Esophagus muscularis mucosa (tissue), 4 donors: ENCODE measurements at places on chromosomes 2 and 18. TPM values are rescaled to one million over a fixed set of nuclear protein-coding genes. Genes with fewer than 3 reads are reported as not detected.

CNTNAP5 gene
- total RNA-seq, result not detected

RNPEPL1 gene
- 135 TPM for total RNA-seq

IL1RL1 gene
- 4.3 TPM for total RNA-seq

IL1A gene
- total RNA-seq, result not detected

SELENOI gene
- total RNA-seq, result 11.2 TPM

CXCR4 gene
- 4.2 TPM for total RNA-seq

TUBA4B gene
- not detected for total RNA-seq

DNA sequence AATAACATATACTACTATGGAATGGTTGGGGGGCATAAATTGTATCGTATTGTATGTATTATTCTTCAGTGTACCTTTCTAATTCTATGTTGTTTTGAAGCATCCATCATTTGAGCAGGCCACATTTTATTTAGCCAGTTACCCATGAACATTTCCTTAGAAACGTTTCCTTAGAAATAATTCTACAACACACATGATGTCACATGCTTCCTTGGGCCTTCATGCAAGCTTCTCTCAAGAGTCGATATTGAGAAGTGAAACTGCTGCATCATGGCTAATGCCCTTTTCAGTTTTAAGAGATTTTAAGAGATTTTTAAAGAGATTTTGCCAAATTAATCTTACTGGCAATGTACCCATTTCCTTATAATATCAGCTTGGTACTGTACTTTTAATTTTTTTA is 63.9 kb downstream of the ALPK2 start:
- no peaks in the 10 kb centered on the region for H3K4me1 ChIP-seq
- no peaks in the 10 kb centered on the region for H3K27me3 ChIP-seq
- no peaks in the 10 kb centered on the region for H3K36me3 ChIP-seq
- no peak overlapping the region for H3K27ac ChIP-seq
- no peak overlapping the region for H3K4me3 ChIP-seq
- no peak for DNase-seq

DNA sequence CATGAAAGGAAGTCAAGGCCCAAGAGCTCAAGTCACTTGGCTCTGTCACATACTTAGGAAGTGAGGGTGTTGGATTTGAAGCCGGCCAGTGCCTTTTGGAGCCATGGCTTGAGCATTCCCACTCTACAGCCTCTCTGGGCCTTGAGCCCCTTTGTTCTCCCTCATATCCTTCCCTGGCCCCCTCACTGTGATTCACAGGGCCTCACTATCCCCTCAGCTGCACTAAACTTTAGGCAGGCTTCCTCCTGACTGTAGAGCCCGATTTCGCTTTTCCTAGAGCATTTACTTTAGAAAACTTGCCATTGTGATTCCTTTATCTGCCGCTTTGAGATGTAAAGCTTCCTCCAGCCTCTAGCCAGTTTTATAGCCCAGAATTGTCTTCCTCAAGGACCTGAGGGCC is 107.6 kb downstream of the FBXO15 start:
- no peak overlapping the region for H3K27ac ChIP-seq
- no peaks in the 10 kb centered on the region for H3K27me3 ChIP-seq
- no peaks in the 10 kb centered on the region for H3K36me3 ChIP-seq
- DNase-seq, result no peak
- H3K4me1 ChIP-seq, result no peaks in the 10 kb centered on the region
- H3K4me3 ChIP-seq, result no peak overlapping the region

GRCh38 chr2:21026479-21027282 is 17.2 kb downstream of the APOB start:
- H3K4me1 ChIP-seq, result peaks cover 7% of the 10 kb centered on the region
- H3K4me3 ChIP-seq, result no peak overlapping the region
- no peaks in the 10 kb centered on the region for H3K36me3 ChIP-seq
- H3K27ac ChIP-seq, result peak overlapping the region; percentile 56
- H3K27me3 ChIP-seq, result no peaks in the 10 kb centered on the region

DNA sequence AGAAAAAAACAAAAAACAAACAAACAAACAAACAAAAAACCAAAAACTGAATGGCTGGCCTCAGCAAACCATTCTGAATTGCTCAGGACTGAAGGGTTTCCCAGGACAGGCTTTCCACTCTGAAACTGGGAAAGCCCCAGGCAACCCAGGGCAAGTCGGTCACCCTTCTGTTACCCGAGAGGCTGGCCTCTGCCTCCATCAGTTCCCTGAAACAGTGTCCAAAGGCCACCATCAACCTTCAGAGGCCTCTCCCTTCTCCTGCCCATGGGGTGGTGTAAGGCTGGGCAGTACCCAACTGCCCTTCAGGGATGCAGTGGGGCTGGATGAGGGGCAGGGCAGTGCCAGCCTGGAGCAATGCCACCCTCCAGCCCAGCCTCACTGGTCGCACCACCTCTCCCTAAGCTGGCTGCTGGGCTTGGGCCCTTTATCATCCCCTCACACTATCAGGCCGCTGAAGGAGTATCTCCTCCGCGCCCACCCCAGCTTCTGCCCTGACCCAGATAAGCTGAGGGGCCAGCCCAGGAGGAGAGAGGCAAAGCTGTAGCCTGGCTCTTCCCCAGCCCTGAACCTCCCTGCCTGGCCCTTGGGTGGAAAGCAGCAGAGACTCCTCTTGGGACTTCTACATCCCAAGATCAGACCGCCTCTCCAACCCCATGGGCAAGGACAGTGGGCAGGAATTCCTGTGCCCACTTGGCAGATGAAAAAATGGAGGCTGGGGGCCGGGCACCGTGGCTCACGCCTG is 35.9 kb downstream of the ZFP36L2 start:
- no peaks in the 10 kb centered on the region for H3K36me3 ChIP-seq
- H3K27ac ChIP-seq, result no peak overlapping the region
- H3K4me1 ChIP-seq, result peaks cover 7% of the 10 kb centered on the region
- no peak overlapping the region for H3K4me3 ChIP-seq

DNA sequence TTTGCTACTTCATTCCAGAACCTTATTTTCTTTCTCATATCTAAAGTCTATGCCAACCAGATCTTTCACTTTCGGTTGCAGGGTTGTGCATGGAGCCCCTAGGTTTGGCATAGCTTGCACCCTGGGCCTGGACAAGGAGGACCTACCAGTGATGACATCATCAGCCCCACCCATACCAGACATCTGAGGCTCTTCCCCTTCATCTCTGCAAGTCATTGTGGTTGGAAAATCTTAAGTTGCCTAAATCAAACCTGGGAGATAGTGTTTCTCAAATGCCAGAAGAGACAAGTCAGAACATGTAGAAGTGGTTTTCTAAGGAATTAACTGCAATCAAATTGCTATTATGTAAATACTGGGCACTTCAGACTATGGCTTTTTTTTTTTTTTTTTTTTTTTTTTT is 363.3 kb downstream of the ZNF516 start:
- H3K27me3 ChIP-seq, result no peaks in the 10 kb centered on the region
- H3K4me3 ChIP-seq, result no peak overlapping the region
- H3K4me1 ChIP-seq, result no peaks in the 10 kb centered on the region

DNA sequence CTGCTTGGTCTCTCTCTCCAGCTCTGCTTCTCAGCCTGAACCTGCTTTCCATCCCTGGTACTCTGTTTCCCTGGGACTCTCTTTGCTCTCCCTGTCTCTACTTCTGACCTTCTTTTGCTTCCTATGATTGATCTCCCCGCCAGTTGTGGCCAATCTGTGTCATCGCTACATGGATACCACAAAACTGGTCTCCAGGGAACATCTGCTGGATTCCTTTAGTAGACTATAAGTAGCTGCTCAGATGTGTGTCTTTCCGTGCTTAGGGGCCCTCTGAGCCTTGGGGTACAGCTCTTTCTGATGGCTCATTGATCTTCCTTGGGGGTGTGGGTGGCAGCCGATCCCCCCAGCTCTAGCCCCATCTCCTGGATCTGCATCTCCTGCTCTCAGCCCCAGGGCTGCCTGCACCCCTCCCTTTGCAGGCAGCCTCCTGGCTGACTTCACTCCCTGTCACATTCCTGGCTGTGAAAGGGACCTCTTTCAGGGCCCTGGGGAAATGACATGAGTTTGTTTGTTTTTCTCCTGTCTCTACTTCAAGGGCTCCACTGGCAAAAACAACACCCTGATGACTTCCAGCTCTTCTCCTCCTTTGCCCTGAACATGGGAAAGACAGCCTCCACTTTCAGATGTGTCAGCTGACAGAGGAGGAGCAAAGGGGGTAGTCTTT is 333.7 kb downstream of the CYP26B1 start:
- no peak for DNase-seq
- no peaks in the 10 kb centered on the region for H3K27me3 ChIP-seq
- no peak overlapping the region for H3K4me3 ChIP-seq
- peaks cover under 1% of the 10 kb centered on the region for H3K4me1 ChIP-seq
- H3K27ac ChIP-seq, result no peak overlapping the region
- no peaks in the 10 kb centered on the region for H3K36me3 ChIP-seq

GRCh38 chr2:48197618-48198017 is 291.3 kb upstream of the FBXO11 start:
- H3K36me3 ChIP-seq, result no peaks in the 10 kb centered on the region
- no peak overlapping the region for H3K4me3 ChIP-seq
- no peak for DNase-seq

DNA sequence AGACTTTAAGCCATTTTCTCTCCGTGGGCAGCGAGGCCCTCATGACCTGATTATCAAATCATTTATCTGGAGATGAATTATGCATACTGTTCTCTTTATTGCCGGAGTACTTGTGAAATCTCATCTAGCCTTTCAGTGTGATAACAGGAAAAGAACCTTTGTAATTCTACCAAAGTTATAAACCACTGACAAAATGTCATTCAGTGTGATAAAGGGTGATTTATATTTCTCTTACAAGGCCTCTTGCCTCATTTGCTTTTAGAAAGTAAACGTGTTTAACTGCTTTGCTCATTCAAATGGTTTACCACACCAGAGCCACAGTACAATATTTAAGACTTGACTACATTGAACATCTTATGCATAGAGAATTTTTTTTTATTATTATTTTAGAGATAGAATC is 13.8 kb downstream of the MTCL1 start:
- peaks cover 22% of the 10 kb centered on the region for H3K36me3 ChIP-seq
- H3K27me3 ChIP-seq, result no peaks in the 10 kb centered on the region
- no peak overlapping the region for H3K27ac ChIP-seq
- no peak for DNase-seq
- H3K4me3 ChIP-seq, result no peak overlapping the region
- H3K4me1 ChIP-seq, result peaks cover 17% of the 10 kb centered on the region

DNA sequence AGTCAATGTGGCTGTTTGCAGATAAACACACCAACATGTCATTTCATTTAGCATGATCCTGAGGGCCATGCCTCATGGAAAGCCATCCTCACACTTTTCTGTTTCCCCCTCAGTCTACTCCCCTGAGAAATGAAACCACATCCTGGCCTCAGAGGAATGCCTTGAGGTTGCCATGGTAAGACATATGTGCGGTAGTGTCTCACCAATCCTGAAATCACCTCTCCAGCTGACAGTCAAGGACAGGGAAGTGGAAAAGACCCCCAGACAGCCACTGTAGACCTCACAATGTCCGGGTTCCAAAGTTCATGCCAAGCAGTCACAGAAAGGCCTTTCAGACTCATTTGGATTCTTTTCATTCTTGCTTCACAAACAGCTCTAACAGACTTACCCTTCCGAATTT is 175.2 kb upstream of the PKDCC start:
- H3K27ac ChIP-seq, result no peak overlapping the region
- no peak overlapping the region for H3K4me3 ChIP-seq
- H3K27me3 ChIP-seq, result no peaks in the 10 kb centered on the region
- peaks cover 17% of the 10 kb centered on the region for H3K4me1 ChIP-seq
- no peaks in the 10 kb centered on the region for H3K36me3 ChIP-seq

DNA sequence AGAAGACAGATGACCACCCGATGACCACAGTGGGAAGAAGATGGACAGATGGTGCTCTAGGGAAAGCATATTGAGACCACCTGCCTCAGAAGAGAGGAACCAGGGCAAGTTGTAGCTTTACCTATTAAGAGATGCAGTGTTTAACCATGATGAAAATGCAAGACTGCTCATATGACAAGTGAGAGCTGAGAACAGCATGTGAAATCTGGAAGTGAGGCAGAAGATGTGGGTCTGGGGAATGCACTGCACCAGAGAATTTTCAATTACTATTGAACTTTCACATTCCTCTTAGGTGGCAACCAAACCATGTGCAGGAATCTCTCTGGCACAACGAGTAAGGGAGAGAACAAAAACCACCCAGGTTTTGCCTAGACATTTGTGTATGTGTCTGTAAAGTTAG is 184.8 kb upstream of the CRIM1 start:
- H3K4me1 ChIP-seq, result no peaks in the 10 kb centered on the region
- H3K27me3 ChIP-seq, result no peaks in the 10 kb centered on the region
- no peak overlapping the region for H3K4me3 ChIP-seq
- no peak for DNase-seq

DNA sequence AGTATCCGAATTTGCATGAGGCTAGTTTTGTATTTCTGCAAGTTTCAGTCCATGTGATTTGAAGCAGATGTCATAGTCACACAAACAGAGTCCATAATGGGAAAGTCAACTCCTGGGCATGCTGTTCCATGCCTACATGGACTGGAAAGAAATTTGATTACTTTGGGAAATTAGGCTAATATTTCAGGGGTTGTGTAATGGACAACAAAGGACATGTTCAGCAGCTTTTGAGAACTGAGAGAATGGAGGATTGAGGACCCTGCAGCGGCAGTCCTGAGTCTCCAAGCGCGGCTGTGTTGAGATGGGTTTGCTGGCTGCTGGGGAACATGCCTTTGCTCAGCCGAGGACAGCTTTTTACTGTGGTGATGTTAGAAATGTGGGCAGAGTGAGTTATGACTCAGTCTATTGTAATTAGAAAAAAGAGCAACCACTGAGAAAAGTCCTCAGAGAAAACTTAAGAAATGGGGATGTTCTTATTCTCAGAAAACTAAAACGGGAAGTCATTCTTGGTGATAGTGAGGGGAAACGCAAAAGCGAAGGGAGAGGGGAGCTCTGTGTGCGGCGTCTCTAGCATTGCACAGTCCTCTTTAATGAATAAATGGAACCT is 149.2 kb downstream of the FAM210A start:
- H3K36me3 ChIP-seq, result no peaks in the 10 kb centered on the region
- no peak overlapping the region for H3K4me3 ChIP-seq
- no peak for DNase-seq
- no peak overlapping the region for H3K27ac ChIP-seq
- peaks cover 36% of the 10 kb centered on the region for H3K4me1 ChIP-seq

DNA sequence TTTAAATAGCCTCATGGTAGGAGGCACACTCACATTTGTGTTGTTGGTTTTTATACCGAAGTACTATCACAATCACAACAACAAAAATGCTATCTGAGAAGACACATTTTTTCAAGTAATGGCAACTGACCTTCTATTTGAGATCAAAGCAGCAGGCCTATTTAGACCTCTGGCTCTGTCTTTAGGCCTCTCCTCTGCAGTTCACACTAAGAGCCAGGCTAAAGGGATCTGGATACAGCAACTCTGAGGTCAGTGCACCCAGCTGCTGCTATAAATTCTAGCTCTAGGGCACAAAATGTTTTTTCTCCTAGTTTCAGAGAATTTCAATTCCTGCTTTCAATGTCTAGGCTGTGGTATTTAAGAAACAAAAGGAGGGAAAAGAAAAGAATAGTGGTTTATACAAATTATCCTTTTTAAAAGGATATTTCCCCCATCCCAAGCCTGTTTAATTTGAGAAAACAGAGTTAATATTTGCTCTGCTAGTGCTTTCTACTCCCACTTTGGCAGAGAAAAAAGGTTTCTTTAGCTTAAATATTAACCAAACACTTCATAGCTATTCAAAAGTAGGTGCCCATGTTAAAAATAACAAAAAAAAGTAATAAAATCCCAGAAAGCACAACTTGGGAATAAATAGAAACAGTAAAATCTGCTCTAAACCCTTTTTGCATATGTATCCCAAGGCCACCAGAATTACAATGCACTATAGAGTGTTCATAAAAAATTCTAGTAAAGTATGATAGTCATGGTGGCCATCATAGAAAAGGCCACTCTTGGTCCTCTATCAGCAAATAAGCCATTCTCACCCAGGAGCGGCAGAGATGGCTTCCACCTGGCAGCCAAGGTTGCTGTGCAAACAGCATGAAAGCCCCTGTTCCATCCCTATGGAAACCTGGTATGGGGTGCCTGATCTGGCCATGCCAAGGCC is 293.6 kb upstream of the SESTD1 start:
- H3K36me3 ChIP-seq, result no peaks in the 10 kb centered on the region
- H3K27me3 ChIP-seq, result no peaks in the 10 kb centered on the region
- no peak for DNase-seq
- H3K27ac ChIP-seq, result no peak overlapping the region
